ENCODE measurements at places on chromosomes 6 and 20.

GRCh38 chr20:5024982-5025381, 23.7 kb upstream of the SLC23A2 start:
- no peak for DNase-seq

DNA sequence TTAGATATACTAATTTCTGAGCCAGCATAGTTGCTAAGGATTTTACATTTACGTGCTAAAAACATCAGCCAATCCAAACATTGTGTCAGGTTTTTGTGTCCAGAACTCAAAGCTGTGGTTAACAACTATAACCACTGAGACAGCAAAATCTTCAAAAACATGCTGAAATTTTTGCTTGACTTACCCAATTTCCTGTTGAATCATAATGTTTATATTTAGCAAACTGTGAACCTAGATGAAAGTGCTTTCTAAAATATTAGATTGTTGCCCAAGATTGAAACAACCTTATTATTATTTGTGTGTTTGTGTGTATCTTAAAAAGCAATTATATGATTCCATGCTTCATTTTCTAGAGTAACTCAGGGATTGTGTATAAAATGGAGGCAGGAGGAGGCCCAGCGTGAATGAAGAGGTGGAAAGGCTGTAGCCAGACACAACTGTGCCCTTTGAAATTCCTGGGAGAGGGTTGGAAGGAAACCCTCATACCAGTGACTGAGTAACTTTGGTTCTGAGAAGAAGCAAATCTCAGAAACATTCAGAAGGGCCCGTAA, 48.0 kb downstream of the ARMC2 start:
- DNase-seq: no peak

GRCh38 chr6:150939399-150939798, 73.9 kb downstream of the MTHFD1L start:
- DNase-seq: no peak

GRCh38 chr6:3939964-3940363, 90.8 kb downstream of the FAM50B start:
- DNase-seq: no peak

GRCh38 chr20:5766085-5766764, 16.0 kb downstream of the SHLD1 start:
- DNase-seq: no peak

DNA sequence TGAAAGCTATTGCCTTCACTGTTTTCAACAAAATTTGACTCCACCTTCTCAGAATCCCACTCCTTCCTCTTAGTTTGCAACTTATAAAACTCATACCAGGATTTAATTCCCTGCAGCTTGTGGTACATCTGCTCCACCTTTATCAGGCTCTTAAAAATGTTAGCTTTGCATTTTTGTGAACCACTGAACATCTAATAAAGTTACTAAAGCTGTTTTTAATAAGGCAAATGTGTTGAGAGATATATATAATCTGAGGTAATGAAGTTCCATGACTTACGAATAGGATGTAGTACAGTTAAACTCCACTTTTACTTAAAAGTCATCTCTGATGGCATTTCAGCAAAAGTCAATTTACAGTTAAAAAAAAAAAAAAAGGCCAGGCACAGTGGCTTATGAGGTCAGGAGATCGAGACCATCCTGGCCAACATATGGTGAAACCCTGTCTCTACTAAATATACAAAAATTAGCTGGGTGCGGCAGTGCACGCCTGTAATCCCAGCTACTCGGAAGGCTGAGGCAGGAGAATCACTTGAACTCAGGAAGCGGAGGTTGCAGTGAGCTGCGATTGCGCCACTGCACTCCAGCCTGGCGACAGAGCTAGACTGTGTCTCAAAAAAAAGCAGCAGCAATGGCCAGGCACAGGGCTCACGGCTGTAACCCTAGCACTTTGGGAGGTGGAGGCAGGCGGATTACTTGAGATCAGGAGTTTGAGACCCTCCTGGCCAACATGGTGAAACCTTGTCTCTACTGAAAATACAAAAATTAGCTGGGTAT, 106.2 kb downstream of the KIF13A start:
- no peak for DNase-seq

- DNase-seq: no peak
These were observed 129.9 kb downstream of the MRPL14 start for GRCh38 chr6:43997345-43997677.

DNA sequence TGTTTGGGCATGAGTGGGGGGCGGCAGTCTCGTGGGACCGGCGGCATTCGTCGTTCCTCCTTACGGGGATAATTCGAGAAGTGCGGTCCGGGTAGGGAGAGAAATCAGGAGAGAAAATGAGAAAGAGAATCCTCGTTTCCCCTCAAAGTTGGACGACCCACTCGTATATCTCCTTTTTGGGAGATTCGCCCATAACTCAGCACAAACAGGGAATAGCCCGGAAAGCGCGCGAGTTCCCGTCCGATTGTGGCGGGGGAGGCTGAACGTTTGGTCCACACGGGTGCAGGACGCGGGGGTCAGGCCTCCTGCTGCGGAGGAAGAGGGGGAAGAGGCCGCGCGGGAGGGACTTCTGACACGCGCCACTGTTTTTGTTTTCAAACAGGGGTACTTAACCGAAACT, 42.4 kb downstream of the POPDC3 start:
- no peak for DNase-seq

DNA sequence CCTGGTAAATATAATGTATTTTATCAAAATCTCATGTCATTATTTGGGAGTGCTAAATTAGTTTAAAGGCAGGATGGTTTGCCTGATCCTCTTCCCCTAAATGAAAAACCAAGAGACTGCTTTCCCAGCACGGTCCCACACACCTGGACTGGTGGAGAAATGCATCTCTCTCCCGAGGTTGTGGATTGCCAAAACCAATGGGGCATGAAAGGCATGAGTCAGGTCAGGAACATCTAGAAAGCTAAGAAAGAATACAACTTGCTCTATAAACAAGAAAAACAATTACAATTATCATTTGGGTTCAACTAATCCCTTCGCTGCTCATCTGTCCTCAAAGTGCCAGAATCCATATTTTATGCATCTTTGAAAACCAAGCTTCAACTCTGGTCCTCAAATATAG, 308.3 kb upstream of the IRAK1BP1 start:
- DNase-seq: no peak

DNA sequence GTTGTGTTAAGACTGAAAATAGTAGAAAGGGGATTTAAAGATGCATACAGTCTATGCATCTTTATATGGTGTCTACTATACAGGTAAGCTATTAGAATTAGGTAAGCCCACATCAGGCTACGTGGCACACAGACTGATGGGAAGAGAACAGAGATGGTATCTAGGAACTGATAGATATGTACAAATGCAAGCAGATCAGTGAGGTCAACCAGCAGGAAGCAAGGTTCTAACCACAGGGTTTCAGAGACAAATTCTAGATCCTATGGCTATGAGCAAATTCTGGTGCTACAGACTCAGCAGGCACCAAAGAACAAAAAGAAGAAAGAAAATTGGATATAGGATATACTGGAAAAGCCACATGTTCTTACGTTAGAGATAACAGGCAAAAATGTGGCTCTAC, 110.6 kb downstream of the TRDN start:
- no peak for DNase-seq

- no peak for DNase-seq
These were observed 196.9 kb downstream of the NFATC2 start for GRCh38 chr20:51345601-51346101.

DNA sequence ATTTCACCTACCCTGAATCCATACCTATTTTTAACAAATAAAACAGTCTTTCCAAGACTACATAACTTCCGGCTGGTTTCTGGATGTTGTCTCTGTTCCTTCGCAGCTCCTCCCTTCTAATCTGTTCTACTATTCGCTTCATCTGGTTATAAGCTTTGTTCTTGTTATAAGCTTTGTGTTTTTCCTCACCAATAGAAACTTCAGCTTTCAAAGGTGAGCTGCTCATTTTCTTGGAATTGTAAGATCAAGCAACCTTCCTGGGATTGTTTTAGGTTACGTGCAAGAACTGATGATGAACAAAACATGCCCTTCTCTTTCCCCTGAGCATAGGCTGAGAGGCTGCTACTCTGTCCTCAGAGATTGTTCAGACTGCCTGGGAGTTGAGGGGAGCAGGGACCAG, 2.1 kb downstream of the GFOD1 start:
- DNase-seq: no peak

DNA sequence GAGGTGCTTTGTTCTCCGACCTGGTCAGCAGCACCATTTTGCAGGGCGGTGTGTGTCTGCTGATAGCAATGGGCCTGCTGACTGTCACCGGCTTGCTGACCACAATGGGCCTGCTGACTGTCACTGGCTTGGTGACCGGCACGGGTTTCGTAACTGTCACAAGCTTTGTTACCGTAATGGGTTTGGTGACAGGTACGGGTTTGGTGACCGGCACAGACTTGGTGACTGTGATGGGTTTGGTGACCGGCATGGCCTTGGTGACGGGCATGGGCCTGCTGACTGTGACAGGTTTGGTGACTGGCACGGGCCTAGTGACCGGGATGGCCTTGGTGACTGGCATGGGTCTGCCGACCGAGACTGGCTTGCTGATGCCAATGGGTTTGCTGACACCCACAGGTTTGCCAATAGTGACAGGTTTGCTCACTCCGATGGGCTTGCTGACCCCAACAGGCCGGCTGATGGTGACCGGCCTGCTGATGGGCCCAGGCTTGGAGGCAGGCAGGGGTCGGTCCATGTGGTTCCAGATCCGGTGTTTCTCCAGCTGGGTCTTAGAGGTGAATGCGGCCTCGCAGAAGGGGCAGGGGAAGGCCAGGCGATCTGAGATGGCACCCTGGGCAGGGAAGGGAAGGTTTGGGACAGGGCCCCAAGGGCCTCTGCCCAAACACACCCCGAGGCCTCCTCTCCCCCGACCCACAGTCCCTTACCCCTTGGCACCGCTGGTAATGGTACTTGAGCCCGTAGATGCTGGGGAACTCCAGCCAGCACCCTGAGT, 3.4 kb downstream of the ZNF512B start:
- DNase-seq: no peak

DNA sequence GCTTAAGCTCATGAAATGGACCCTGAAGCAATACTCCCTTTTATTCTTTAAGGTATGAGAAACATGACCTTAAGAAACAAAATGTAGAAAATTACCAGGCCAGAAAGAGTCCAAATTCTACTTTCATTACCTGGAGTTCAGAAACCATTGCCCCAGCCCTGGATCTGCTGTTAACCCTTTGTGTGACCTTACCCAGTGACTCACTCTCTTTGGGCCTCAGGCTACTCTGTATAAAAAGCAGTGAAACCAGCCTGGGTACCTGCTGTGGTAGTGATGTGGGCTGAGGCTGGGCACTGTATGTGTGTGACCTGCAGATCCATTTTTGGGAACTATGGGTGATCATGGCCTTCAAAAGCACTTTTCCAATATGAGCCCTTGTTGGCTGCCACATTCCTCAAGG, 47.2 kb downstream of the SLC9A8 start:
- DNase-seq: no peak

DNA sequence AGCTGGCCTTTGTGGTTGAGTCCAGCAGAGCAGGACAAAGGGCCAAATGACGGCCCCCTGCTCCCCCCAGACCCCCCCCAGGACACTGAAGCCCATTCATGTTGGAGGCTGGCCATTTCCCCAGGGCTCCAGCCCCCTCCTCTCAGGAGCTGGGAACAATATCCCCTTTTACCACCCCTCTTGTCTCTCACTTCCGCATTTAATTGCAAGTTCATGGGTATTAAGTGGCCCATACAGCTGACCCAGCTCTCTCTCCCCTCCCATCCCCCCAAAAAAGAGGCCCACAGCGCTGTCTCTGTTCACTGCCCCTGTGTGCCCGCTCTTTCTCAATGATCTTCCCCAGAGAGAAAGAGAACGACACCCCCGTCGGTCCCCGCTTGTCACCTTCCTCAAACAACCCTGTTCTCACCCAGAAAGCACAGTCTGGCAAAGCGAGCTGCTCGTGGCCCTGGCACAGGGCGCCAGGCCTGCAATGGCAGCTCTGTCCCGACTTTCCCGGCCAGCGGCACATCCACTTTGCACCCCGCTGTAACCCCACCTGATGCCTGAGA, 30.4 kb downstream of the PREX1 start:
- no peak for DNase-seq

- no peak for DNase-seq
These were observed 437.3 kb upstream of the HTR1E start for GRCh38 chr6:86500035-86500434.

DNA sequence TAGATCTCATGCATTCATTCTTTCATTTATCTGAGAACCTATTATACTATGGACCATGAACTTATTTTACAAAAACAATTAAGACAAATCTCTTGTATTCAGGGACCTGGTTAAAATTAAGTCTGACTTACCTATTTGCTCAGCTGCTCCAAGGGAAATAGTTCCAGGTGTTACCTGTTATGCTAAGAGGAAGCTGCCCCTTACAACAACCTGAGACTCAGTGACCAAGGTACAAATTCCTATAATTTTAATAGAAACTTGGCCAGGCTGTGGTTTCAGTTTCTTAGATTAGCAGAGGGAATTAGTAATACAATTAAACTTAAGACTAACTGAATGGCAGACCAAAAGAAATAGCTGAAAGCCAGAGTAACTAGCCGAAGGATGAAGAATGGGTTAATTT, 48.2 kb upstream of the GMPR start:
- DNase-seq: no peak

DNA sequence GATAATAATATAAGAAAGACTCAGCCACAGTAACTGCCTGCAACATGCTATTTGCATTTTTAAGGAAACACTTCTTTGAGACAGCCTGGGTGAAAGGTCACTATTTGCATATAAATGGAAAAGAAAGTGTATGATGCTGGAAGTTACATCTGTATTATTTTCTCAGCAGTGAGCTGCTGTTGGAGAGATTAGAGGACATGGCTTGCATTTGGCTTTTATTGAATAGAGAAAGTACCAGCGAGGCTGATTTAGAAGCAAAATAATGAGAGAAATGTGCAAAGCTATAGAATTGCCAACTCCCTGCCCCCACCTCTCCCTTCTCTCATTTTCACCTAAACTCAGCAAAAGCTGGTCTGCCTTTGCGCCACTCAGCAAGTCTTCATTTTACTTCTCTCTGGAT, 12.7 kb downstream of the MYT1 start:
- no peak for DNase-seq

DNA sequence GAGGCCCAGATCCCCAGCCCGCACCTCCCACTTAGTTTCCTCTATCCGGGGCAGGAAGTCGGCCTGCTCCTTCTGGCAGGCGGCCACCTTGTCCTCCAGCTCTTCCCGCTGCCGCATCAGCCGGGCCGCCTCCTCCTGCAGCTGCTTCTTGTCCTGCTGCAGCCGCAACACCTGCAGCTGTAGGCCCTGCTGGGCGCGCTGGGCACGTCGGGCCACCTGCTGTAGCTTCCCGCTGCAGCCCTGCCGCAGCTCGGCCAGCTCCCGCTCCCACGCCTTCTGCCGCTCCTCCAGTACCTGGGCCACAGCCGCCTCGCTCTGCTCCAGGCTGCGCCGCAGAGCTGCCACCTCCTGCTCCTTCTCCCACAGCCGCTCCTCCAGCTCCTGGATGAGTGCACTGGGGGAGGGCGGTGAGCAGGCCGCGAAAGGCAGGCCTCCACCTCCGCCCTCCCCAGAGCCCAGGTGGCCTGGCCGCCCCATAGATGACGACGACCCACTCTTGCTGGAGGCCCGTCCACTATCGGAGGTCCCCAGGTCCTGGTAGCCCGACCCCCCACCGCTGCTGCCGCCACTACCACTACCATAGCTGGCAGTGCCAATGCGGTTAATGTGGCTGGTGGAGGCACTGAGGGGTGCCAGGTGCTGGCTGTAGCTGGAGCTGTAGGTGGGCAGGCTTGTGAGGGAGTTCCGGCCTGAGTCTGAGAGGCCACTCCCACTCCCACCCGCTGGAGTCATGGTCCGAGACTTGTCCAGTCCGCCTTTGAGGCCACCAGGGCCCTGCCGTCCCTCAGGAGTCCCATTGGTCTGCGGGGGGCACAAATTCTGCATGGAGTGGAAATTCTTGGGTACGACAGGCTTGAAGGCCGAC, 6.0 kb upstream of the FASTKD5 start:
- no peak for DNase-seq

- DNase-seq: no peak
These were observed 2.1 kb downstream of the APOBEC2 start for GRCh38 chr6:41055149-41055548.
